Mesendoderm (in vitro differentiated cells): ENCODE measurements at places on chromosomes 11 and 22.
A peak's percentile ranks its signal among the peaks of the same experiment; 100 is the strongest.

DNA sequence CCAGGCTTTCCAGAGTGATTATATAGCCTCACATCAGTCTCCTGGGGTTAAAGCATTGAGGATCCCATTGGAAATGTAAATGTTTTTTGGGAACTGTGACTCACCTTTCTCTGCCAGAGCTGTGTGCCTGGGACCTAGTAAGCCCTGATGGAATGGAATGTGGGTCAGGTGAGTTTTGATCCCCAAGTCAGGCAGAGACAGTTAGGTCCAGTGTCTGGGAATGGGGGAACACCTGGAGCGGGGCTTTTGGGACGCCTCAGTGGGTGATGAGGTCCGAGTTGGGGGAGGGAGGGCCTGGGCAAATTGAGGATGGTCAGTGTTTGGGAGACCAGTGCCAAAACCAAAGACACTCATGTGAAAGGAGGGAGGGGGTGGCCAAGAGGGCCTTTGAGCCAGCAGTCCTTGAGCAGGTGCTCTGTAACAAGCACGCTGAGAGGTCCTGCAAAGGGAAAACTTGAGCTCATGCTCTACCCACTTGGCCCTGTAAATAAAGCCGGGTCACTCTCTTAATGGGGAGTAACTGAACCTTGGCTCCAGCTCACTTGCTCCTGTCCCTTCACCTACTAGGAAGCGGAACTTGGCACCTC lies 104.7 kb downstream of the NAV2 start:
- H3K4me1 ChIP-seq, result peaks cover 16% of the 10 kb centered on the region
- peak; percentile 83 for DNase-seq
- H3K27me3 ChIP-seq, result no peaks in the 10 kb centered on the region
- H3K36me3 ChIP-seq, result no peaks in the 10 kb centered on the region

- H3K36me3 ChIP-seq, result no peaks in the 10 kb centered on the region
- DNase-seq, result no peak
- no peak overlapping the region for H3K4me3 ChIP-seq
- no peaks in the 10 kb centered on the region for H3K27me3 ChIP-seq
- no peak overlapping the region for H3K27ac ChIP-seq
Measured at GRCh38 chr11:30801357-30801756, 215.2 kb upstream of the MPPED2 start.

DNA sequence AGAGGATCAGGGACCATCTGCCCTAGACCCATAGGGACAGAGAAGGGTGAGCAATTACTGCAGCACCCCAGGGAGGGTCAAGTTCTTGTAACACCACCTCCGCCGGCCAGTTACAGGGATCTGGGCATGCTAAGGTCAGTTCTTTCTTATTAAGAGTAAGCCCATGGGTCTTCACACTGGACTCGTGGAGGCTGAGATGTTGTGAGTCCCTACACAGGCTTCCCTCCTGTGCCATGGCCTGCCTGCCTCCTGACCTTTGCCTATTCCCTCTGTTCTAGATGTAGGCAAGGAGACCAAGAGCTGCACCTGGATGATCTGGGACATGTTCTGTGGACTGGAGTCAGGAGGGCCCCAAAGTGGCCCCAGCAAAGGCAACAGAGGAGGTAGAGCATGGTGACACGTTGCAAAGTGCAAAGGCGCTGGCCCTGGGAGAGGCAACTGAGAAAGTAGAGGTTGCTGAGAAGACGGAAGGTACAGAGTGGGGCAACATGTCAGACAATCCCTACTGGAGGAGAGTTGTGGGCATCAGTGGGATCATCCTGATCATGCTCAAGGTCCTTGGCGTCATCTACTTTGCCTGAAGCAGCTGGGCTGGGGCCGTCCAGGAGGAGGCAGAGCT lies 16.3 kb upstream of the GNAZ start:
- no peak for DNase-seq
- H3K4me1 ChIP-seq, result no peaks in the 10 kb centered on the region
- H3K27me3 ChIP-seq, result no peaks in the 10 kb centered on the region
- H3K4me3 ChIP-seq, result no peak overlapping the region
- no peaks in the 10 kb centered on the region for H3K36me3 ChIP-seq
- no peak overlapping the region for H3K27ac ChIP-seq

DNA sequence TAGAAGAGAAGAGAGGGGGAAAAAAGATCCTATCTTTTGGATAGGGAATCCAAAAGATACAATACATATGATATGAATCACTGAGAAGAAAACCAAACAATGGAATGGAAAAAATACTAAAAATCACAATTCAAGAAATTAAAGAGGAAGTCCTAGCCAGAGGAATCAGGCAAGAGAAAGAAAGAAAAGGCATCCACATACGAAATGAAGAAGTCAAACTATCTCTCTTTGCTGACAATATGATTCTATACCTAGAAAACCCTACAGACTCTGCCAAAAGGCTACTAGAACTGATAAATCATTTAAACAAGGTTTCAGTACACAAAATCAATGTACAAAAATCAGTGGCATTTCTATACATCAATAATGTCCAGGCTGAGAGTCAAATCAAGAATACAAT lies 91.4 kb downstream of the EFCAB6 start:
- H3K27me3 ChIP-seq, result no peaks in the 10 kb centered on the region
- no peaks in the 10 kb centered on the region for H3K4me1 ChIP-seq
- H3K27ac ChIP-seq, result no peak overlapping the region
- DNase-seq, result no peak

- H3K36me3 ChIP-seq, result no peaks in the 10 kb centered on the region
- no peaks in the 10 kb centered on the region for H3K27me3 ChIP-seq
- peaks cover 19% of the 10 kb centered on the region for H3K4me1 ChIP-seq
- no peak overlapping the region for H3K27ac ChIP-seq
- no peak overlapping the region for H3K4me3 ChIP-seq
Measured at GRCh38 chr11:65414776-65415498, 7.7 kb upstream of the NEAT1 start.

DNA sequence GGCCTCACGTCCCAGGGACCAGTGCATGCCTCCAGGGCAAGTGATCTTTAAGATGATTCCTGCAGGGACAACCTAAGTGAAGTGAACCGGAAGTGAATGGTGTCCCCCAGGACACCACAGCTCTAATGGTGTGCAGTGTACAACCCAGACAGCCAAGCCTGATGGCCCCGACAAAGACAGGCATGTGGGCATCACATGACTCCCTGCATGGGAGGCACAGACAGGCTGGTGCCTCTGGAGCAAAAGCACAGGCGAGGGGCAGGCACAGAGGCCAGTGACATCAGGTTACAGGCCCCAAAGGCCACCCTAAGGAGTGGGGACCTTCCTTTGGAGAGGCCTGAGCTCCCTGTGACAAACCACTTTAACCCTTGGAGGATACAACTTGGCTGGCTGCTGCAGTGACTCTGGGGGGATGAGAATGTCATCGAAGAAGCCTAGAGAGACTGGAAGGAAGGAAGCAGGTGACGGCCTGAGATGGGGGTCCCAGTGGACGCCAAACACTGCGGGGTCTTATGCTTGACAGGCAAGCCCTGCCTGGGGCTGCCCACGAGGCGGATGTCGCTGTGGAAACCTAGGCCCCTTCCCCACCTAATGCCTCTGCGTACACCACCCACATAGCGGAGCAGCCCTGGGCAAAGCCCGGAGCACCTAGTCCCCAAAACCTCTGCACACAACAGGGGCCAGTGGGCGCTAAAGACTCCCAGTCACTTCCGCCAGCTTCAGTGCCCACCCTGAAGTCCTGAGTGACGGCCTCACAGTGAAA lies 12.4 kb downstream of the POLR3H start:
- no peak overlapping the region for H3K4me3 ChIP-seq
- no peak for DNase-seq
- H3K36me3 ChIP-seq, result peaks cover 9% of the 10 kb centered on the region
- H3K27me3 ChIP-seq, result no peaks in the 10 kb centered on the region

- H3K36me3 ChIP-seq, result no peaks in the 10 kb centered on the region
- H3K4me3 ChIP-seq, result no peak overlapping the region
- no peaks in the 10 kb centered on the region for H3K27me3 ChIP-seq
- peak overlapping the region; percentile 65 for H3K27ac ChIP-seq
Measured at GRCh38 chr11:34823639-34824038, 92.5 kb downstream of the APIP start.

GRCh38 chr11:28526406-28526751 lies 418.2 kb downstream of the METTL15 start:
- no peak overlapping the region for H3K27ac ChIP-seq
- DNase-seq, result peak; percentile 13
- no peaks in the 10 kb centered on the region for H3K4me1 ChIP-seq
- H3K27me3 ChIP-seq, result no peaks in the 10 kb centered on the region

DNA sequence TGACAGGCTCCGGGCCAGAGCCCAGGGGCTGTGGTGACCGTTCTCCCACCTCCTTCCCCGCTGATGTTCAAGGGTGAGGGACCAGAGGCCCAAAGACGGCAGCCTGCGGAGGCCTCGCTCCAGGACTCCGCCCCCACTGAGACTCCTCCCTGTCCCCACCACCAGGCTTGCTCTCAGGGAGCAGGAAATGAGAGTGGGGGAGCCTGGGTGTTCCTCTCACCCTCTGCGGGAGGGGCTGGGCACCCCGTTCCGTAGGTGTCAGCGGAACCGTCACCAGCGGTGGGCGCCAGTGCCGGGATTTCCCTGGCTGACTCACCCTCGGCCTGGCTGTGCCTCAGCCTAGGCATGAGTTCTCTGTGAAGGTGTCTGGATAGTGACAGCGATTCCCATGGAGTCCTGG lies 15.7 kb downstream of the DAGLA start:
- peaks cover 15% of the 10 kb centered on the region for H3K4me1 ChIP-seq
- no peak overlapping the region for H3K4me3 ChIP-seq

DNA sequence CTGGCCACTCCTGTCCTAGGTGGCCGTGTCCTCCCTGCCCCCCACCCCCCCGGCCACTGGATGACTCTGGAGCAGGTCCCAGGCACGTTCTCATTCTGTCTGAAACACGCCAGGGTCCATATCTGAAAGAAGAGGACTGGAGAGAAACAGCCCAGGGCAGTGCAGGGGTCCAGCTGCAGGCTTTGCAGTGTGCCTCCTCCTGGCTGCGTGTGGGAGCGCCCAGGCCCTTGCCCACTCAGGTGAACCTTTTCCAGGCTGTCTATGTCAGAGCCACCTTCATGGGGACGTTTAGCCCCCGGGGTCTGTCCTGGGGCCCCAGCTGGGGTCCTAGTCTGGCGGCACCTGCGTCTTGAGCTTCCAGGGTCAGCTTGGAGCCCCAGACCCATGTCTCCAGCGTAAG lies 15.6 kb downstream of the GRAMD4 start:
- no peak overlapping the region for H3K27ac ChIP-seq
- no peaks in the 10 kb centered on the region for H3K36me3 ChIP-seq
- no peak overlapping the region for H3K4me3 ChIP-seq
- peak; percentile 58 for DNase-seq
- H3K27me3 ChIP-seq, result no peaks in the 10 kb centered on the region

- H3K4me3 ChIP-seq, result no peak overlapping the region
- peaks cover 2% of the 10 kb centered on the region for H3K27me3 ChIP-seq
- H3K27ac ChIP-seq, result no peak overlapping the region
- H3K4me1 ChIP-seq, result peaks cover 2% of the 10 kb centered on the region
Measured at GRCh38 chr22:27032091-27032761, 374.8 kb downstream of the MIAT start.

GRCh38 chr11:29009426-29009825 lies 901.2 kb downstream of the METTL15 start:
- no peak overlapping the region for H3K27ac ChIP-seq
- no peaks in the 10 kb centered on the region for H3K27me3 ChIP-seq
- H3K4me1 ChIP-seq, result no peaks in the 10 kb centered on the region
- H3K36me3 ChIP-seq, result no peaks in the 10 kb centered on the region
- no peak for DNase-seq
